ENCODE measurements at places on chromosomes 5 and 9.

GRCh38 chr5:8750100-8750499, 795.8 kb downstream of the SEMA5A start:
- DNase-seq = no peak

GRCh38 chr9:33249087-33249658, 9.2 kb downstream of the SPINK4 start:
- DNase-seq = no peak

GRCh38 chr5:124658867-124659557, 87.4 kb downstream of the ZNF608 start:
- no peak for DNase-seq

DNA sequence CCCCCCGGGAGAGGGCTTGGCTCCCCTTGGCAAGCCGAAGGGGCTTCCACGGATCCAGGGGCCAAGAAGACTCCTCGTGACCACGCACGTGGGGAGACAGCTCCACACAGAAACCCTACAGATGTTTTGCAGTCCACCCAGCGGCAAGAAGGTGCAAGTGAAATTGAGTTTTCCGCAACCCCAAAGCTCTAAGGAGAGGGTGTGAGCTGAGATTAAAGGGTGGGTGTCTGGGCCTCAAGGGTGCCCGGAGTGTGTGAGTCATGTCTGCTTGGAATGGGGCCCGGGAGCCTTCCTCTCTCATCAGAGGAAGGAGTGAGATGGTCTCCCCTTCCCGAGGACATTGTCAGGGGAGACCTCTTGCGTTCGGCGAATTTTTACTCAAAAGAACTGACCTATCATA, 79.1 kb downstream of the OLFM1 start:
- no peak for DNase-seq

DNA sequence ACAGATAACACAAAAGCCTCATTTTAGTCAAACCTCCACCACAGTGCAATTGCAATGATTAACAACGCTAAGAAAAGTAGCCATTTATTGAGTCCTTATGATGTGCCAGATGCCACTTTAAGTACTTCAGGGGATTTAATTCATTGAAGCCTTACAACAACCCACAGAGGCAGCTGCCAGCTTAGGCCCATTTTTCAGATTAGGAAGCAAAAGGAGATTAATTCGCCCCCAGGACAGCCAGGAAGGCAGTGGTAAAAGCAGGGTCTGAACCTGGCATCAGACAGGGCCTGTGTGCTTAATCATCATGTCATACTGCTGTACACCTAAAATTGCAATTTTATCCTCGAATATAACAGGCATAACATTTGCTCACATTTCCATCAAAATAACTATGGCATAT, 23.9 kb downstream of the MED27 start:
- DNase-seq = no peak

- no peak for DNase-seq
Measured at GRCh38 chr9:98108531-98109031, 10.4 kb downstream of the TRIM14 start.

- no peak for DNase-seq
Measured at GRCh38 chr9:82037126-82037525, 48.6 kb downstream of the SPATA31D1 start.

DNA sequence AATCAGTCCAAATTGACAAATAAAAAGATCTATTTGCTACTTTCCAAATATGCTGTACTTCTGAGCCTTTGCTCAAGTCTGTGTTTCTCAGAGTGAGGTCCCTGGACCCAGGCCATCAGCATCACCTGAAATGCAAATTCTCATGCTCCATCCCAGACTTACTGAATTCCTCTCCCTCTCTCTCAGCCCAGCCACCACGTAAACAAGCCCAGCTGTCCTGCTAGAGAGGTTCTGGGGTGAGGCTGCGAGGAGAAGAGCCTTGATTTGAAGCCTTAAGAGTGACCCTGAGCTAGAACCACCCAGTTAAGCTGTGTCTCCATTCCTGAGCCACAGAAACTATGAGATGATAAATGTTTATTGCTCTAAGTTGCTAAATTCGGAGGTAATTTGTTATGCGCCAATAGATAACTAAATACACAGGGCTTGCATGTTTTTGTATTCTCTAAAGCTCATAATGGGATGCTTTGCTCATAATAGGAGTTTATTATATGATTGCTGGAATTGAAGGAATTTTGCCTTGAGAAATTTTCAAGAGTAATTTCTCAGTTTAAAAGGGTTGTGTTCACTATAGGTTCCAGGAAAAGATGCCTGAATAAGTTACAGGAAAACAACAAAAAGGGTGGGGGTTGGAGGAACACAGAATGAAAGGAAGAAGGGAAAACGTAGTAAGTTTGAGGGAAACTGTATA, 98.9 kb upstream of the SPATA31D4 start:
- DNase-seq = no peak

GRCh38 chr9:79149585-79149984, 422.2 kb upstream of the TLE4 start:
- no peak for DNase-seq

Measured in LoVo (cell line).